ENCODE measurements at places on chromosomes 12 and 14.
A peak's percentile ranks its signal among the peaks of the same experiment; 100 is the strongest.

DNA sequence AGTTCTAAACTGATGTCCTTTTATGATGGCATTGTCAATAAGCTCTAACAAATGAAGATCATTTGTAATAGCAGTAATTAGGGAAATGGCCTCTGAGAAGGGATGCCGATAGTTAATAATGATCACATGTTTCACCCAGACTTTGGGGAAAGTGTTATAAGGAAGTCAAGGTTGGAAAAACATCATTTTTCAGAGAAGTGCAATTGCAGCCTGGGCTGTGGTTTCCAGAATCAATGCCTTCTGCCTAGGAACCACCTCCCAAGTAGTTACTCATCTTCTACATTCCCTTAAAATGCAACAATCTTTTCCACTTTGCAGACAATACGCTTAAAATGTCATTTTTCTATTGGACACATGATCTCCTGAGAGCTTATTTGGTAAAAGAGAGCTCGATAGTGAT lies 879 bp downstream of the EDDM3A start:
- no peak for DNase-seq

GRCh38 chr14:60723116-60723906 lies 840 bp downstream of the SIX4 start:
- DNase-seq = peak; percentile 28

- DNase-seq = no peak
Observed at GRCh38 chr12:110065540-110065939, 17.2 kb upstream of the C12orf76 start.

DNA sequence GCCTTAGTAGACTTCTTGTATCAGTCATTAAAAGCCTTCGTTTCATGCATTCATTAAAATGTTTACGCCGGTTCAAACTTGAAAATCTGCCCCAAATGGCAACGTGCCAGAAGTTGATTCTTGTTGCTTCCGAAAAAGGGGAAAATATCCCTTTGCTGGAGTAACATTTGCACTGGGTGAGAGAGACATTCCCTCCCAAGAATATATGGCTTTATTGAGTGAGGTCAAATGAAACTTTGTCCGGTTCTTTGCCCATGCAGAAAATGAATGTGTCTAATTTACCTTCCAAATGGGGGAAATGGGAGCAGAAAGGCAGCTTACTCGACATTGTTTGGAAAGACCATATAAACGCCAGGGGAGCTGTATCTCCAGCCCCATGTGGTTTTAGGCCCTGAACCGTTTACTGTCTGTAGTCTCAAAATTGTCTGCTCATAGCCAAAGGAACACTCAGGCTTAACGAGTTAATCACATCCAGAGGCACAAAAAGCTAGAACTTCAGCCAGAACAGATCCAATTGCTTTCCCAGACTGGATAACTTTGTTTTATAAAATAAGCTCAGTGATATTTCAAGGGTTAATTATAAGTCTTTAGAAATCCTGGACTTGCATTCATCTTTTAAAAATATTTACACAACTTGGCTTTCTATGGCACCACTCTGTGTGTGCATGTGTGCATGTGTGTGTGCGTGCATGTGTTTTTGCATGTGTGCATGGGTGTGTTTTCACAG lies 2.9 kb upstream of the EMP1 start:
- DNase-seq = no peak

DNA sequence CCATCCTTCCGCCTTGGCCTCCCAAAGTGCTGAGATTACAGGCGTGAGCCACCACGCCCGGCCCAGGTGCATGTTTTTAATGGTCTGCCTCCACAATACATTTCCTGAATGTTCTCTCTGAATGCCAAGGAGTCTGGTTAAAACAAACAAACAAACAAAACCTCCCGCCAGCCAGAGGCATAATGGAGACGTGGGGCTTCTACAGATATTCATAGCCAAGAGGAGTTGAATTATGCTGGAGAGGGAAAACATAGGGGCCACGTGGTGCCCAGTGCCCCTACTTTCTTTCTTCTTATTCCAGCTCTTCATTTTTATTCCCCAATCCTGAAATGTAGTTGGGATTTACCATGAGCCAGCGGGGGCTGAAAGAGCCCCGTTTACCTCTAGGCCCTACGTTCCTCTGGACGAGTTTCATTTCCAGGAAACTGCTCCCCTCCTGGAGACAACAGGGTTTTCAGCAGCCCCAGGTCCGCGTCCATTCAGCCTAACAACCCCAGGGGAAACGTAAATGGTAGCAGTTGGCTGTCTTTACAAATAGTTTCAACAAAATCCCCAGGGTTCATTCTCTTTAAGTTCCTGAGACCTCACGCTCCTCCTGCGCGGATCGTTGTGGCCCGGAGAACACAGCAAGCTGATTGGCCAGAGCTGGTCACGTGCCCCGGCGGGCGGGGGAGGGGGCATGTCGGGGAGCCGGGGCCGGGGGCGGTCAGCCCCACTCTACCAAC lies 108.5 kb upstream of the ESRRB start:
- peak; percentile 12 for DNase-seq

DNA sequence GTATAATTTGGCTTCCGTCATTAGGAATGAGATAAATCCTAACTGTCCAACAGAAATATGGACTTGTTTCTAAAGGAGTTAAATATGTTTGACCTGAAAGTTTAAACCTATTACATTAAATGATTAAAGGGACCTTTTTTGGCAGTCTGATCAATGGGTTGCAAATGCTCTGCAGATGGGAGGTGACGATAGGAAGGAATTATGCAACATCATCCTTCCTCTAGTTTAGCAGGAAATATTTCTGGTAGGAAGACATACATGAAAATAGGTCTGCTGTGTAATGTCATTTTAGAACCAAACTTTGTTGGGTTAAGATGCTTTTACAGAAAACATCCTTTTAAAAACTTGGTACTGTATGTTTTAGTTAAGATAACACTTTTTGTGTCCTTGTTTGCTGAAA lies 2.6 kb downstream of the LRRC10 start:
- no peak for DNase-seq

DNA sequence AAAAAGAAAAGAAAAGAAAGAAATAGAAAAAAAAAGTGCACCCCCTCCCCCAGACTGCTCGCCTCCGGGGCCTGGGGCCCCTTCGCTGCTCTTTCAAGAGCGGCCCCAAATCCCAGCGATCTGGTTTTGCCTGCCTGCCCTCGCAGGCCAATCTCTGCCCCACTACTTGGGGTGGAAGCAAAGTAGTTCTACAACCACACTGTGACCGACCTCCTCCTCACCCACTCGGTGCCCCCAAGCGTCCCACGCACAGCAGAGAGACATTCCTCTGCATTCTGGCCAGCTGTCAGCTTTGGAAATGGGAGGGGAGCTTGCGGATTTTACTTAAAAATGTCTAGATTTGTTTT lies 2.4 kb upstream of the TBX3 start:
- DNase-seq = no peak

- DNase-seq = no peak
Observed at GRCh38 chr12:79638490-79638889, 52.3 kb downstream of the PAWR start.

DNA sequence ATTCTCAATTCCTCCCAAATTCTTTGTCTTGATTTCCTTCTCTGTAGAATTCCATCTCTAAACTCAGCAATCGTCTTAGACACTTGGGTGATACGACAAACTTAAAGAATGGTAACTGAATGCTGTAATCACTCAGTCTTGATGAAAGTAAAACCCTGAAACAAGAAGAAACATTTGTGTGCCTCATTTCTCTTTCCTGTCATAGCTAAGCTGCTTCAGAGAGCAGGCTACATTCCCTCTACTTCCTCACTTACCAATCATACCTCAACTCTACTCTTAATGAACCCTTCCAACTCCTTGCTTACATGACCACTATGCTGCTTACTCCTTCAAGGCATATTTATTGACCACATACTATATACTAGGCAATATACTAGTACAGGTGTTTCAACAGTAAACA lies 8.3 kb downstream of the MAP4K5 start:
- DNase-seq = no peak

DNA sequence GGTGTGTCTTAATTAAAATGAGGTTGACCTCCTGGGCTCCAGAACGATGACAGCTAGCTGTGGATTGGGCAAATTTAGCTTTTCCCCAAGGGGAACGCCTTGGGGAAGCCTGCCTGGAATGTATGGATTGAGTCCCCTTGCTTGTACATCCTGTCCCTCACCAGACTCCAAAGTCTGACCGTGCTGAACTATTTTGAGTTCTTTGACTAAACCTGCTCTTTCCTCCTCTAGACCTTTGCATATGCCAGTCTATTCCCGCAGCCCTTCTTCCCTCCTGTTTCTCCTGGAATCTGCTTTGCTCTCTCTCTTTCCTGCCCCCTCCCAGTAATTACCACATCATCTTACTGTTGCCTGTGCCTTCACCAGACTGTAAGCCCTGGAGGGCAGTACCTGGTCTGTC lies 11.5 kb upstream of the KDM2B start:
- DNase-seq = no peak

GRCh38 chr14:94045563-94046345 lies 19.6 kb downstream of the OTUB2 start:
- no peak for DNase-seq

DNA sequence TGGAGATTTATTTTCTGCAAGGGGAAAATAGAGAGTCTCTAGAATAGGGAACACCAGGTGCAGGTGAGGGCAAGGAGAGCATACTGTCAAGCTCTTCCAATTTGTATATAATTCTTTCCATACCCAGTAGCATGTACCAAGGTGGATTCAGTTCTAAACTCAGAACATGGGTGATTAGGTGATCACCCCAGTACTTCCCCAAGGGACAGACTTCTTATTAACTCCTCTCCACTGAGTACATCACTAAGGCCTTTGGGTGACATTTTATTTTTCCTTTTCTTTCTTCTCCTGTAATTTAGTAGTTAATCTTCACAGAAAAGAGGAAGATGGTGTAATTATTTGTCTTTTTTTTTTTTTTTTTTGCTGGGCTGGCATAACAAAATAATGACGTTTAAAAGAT lies 54.2 kb downstream of the DIP2B start:
- DNase-seq = no peak

DNA sequence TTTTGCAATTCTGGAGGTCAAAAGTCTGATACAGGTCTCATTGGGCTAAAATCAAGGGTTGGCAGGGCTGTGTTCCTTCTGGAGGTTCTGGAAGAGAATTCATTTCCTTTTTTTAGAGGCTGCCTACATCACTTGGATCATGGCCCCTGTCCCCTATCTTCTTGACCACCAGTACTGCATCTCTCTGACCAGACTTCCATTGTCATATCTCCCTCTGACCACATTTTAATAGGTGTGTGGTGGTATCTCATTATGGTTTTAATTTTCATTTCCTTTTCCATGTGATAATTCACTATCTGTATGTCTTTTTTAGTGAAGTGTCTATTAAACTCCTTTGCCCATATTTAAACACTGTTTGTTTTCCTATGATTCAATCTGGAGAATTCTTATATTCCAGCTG lies 215.2 kb upstream of the OTX2 start:
- DNase-seq = no peak

- no peak for DNase-seq
Observed at GRCh38 chr12:6947615-6948014, 3.5 kb upstream of the PTPN6 start.

- no peak for DNase-seq
Observed at GRCh38 chr12:50620109-50620977, 115.6 kb downstream of the DIP2B start.

DNA sequence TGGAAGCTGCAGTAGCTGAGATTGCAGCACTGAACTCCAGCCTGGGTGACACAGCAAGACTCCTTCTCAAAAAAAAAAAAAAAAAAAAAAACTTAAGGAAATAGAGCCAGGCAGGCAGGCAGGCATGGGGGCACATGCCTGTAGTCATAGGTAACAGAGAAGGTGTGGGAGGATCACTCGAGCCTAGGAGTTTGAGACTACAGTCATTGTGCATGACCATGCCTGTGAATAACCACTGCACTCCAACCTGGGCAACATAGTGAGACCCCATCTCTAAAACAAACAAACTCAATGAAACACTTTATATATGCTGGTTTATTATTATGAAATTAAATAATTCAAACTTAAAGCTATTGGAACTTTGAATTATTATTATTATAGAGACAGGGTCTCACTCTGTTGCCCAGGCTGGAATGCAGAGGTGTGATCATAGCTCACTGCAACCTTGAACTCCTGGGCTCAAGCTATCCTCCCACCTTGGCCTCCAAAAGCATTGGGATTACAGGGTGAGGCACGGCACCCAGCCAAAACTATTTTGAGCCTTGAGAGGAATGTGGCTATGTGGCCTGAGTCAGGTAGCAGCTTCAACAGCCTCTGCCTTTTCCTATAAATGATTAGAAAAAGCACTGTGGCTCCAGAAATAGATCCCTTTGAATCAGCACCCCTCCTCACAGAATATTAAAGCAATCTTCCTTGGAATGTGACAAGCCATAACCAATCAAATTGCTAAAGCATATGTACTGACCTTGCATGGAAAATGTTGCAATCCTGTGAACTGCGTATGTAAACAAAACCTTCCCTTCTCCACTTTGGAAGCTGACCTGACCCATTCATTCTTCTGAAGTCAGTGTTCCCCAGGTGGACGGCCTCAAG lies 34.7 kb upstream of the YY1 start:
- no peak for DNase-seq

DNA sequence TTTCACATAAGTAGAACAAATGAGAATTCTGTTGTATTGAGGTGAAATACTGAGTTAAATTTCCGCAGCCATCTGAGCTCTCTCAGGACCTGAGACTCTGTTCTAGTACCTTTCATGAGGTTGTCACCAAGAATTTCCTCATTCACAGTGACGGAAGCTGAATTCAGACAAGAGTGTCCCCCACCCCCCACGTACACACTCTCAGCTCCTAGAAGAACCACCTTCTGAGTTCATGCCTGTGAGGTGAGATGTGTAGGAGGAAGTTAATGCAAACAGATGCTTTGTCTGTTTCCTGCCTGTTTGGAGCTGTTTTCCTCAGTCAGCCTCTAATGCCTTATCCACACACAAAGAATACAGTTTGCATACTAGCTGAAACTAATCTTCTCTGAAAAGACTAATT lies 18.2 kb downstream of the BICDL1 start:
- no peak for DNase-seq

GRCh38 chr12:12474931-12475795 lies 87.5 kb downstream of the DUSP16 start:
- DNase-seq = no peak

GRCh38 chr14:85417396-85417795 lies 112.5 kb upstream of the FLRT2 start:
- no peak for DNase-seq

All from SK-N-DZ (cell line).